ENCODE measurements at places on chromosomes 5 and 9.

DNA sequence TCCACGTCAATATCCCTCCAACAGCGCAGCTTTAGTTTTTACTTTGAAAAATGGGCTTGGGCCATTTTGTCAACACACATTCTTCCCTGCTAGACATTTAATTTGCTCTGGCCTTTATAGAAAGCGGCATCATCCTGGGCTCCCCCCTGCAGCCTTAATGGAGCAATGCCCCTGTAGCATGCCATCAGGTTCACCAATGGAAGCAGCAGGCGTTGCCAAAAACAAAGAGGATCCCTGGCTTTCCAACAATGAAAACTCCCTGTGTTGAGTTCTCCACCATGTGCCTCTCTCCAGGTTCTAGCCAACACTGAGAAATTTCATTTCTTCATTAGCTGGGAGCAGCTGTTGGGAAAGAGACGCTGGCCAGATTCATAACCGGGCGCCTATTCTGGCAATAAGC lies 139.5 kb downstream of the ZNF622 start:
- DNase-seq, result no peak

DNA sequence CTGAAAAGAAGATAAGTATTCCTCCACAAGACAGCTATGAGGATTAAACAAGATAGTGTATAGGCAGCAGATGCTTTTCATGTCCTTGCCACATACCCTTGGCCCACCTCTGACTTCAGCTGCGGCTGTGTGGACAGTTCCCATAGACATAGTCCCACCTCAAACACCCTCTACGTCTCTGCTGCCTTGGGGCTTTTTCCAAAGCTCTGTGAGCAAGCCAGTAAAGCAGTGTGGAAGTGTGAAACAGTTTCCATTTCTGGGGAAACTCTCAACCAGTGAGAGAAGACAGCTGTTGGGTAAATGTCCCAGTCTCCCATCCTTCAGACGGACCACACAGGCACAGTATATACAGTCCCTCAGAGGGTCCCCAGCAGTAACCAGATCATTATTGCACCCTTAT lies 125.5 kb downstream of the CDK5RAP2 start:
- no peak for DNase-seq

- no peak for DNase-seq
Measured at GRCh38 chr9:94478755-94479730, 75.8 kb upstream of the PCAT7 start.

- no peak for DNase-seq
Measured at GRCh38 chr5:33184367-33184766, 256.4 kb upstream of the TARS1 start.

DNA sequence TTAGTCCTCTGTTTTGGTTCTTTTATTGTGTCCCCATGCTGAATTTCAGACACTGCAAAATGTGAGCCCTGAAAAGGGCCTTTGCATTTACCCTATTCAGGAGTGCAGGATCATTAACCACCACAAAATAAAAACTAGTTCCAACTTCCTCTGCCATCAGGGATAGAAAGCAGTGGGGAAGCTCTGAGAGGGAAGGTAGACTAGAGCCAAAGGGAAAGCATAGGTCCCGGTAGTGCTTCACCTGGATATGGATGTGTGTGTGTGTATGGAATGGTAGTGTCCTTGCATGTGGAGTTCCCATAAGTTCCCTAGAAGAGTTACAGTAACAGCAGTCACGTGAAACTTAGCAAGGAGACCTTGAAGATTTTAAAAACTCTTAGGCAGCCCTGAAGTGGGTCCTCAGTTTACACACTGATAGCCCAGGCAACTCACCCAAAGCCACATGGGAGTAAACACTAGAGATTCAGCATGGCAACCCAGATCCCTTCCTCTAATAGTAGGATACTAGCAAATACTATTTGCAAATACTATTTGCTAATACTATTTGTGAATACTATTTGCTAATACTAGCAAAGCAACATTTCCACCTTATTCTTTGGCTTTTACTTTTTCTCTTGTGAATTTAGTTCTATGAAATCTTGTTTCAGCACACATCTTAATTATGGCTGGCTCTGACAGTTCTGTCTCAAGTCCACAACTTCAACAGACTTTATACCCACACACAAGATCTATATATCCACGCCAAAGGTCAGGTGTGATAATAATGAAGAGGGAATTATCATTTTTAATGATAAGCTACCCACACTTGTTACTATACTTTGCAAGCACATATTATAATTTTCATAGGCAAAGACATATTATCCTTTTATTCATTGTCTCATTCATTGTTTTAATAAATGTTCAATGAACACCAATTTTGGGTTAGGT lies 70.4 kb upstream of the IFNE start:
- no peak for DNase-seq

GRCh38 chr9:5813824-5814223 lies 19.1 kb downstream of the ERMP1 start:
- no peak for DNase-seq

GRCh38 chr9:35273591-35273990 lies 111.8 kb downstream of the UNC13B start:
- DNase-seq, result no peak
